ENCODE measurements at places on chromosomes 16 and 17. TPM values are rescaled to one million over a fixed set of nuclear protein-coding genes. Genes with fewer than 3 reads are reported as not detected.

The TP53 gene
- 183 TPM for total RNA-seq

DNA sequence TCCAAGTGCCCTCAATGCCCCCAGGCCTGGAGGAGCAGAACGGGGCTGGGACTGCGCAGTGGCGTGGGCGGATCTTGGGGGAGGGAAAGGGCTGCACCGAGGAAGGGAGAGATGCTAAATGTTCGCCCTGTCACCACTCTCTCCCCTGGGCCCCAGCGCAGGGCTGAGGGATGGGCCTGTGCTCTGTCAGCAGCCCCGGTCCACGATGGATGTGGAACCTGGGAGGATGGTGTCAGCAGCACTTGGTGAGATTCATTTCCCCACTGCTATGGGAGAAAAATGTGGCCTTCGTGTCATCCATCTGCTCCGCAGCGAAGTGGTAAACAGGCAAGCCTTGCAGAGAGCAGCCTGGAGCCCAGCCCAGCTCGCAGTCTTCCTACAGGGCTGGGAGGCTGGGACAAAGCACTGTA, 72.0 kb downstream of the TMEM132E start:
- no peak overlapping the region for H3K4me3 ChIP-seq
- no peaks in the 10 kb centered on the region for H3K4me1 ChIP-seq
- DNase-seq, result no peak

The SLC12A3 gene
- not detected for total RNA-seq

The LPCAT2 gene
- 2.0 TPM for total RNA-seq

DNA sequence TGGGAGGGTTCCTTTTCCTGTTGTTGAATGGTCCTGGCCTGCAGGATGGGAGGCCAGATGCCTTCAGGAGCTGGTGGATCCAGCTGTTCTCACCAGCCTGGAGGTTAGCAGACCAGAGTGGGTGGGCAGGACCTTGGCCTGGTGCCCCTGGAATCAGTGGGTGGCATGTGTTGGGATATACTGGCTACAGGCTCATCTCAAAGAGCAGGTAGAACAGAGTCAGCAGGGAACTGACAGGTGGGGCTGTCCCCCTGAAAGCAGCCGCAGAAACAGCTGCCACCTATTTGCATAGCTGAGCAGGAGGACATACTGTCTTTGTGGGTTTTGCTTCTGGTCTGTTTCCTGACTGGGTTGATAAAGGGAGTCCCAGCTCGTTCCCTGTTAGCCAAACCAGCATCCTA, 144.1 kb downstream of the RAB11FIP4 start:
- H3K4me3 ChIP-seq, result no peak overlapping the region
- no peak overlapping the region for H3K27ac ChIP-seq
- DNase-seq, result peak; percentile 33
- H3K36me3 ChIP-seq, result peaks cover 1% of the 10 kb centered on the region
- H3K4me1 ChIP-seq, result peaks cover 21% of the 10 kb centered on the region

- H3K4me3 ChIP-seq, result no peak overlapping the region
- H3K36me3 ChIP-seq, result no peaks in the 10 kb centered on the region
- no peaks in the 10 kb centered on the region for H3K4me1 ChIP-seq
- no peak for DNase-seq
Measured at GRCh38 chr16:58042886-58043515, 17.4 kb downstream of the MMP15 start.

GRCh38 chr17:68035131-68035522, 408 bp upstream of the KPNA2 start:
- peaks cover 20% of the 10 kb centered on the region for H3K4me1 ChIP-seq
- peak overlapping the region; percentile 92 for H3K4me3 ChIP-seq
- peak; percentile 91 for DNase-seq

The KRTAP17-1 gene
- not detected for total RNA-seq
